Amygdala (tissue), 56 donors: ENCODE measurements at places on chromosomes 5 and 9.

GRCh38 chr5:13632676-13633075 lies 311.8 kb downstream of the DNAH5 start:
- DNase-seq, result no peak

DNA sequence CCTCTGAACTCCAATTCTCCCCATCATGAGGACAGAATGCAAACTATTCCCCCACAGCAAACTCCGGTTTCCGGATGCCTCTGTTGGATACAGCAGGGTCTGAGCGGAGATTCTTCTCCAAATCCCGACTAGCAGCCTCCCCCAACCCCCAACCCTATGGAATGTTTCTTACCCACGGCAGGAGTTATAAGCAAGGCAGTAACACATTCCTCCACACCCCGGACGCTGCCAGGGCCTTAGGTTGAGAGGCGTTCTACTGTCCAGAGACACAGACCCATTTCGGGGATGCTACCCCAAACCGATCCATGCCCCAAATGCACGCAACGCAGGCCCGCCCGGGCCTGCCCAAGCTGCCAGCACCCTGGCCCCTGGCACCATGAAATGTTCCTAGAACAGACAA lies 85.6 kb upstream of the LMX1B start:
- DNase-seq, result no peak

- DNase-seq, result no peak
Measured at GRCh38 chr5:60583616-60584015, 116.3 kb downstream of the DEPDC1B start.

DNA sequence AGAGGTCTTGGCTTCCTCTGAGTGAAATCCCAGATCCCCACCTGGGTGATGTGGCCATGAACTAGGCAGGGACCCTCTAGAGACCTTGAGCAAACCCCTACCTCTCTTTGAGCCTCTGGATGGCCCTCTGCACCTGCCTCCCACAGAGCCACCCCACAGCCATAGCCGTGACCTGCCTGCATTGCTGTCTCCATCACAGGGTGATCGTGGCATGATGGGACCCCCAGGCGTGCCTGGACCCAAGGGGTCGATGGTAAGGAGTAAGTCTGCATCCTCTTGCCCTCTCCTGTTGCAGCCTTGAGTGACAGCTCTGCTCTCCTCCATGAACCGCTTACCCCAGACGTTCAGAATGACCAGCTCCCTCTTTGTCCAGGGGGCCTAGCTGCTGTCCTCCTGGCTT lies 70.5 kb upstream of the ORM1 start:
- DNase-seq, result no peak

GRCh38 chr5:133367071-133367786 lies 245.1 kb downstream of the FSTL4 start:
- DNase-seq, result no peak

DNA sequence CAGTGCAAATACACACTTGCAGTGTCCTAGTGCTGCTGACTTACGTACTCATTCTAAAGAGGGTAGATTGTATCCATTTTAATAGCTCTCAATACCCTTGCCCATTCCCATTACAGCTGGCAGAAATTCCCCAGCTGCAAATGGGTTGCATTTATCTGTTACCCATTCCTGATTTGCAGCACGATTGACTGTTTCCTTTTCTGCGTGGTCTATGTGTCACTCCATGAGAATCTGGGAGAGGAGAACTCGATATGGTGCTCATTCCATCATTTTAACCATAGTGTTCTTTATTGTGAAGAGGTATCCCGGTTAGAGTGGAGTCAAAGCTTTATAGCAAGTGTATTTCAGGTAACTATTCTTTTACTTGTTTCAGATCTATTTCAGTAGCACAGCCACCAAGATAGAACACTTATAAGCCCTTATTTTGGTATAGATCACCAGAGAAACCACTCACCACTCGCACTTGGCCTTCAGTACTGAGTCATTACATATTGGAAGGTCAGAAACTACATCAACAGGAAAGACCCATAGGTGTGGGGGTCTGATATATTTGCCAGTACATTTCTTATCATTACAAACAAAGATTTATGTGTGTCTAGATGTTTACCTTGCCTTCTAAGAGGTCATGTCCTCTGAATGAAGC lies 139.5 kb downstream of the MUSK start:
- no peak for DNase-seq
